Fibroblast of lung (primary cell): ENCODE measurements at places on chromosomes 7 and 10. TPM values are rescaled to one million over a fixed set of nuclear protein-coding genes. Genes with fewer than 3 reads are reported as not detected.

DNA sequence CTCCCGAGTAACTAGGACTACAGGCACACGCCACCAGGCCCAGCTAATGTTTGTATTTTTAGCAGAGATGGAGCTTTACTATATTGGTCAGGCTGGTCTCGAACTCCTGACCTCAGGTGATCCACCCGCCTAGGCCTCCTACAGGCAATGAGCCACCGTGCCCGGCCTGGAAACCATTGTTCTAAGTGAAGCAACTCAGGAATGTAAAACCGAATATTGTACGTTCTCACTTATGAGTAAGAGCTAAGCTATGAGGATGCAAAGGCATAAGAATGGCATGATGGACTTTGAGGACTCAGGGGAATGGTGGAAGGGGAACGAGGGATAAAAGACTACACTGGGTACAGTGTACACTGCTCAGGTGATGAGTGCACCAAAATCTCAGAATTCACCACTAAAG is 235.1 kb upstream of the AUTS2 start:
- no peak overlapping the region for H3K4me3 ChIP-seq
- no peaks in the 10 kb centered on the region for H3K27me3 ChIP-seq
- DNase-seq, result no peak
- no peak overlapping the region for H3K27ac ChIP-seq
- H3K4me1 ChIP-seq, result no peaks in the 10 kb centered on the region

GRCh38 chr10:110323503-110323902 is 18.8 kb upstream of the SMNDC1 start:
- peak; percentile 95 for DNase-seq
- no peaks in the 10 kb centered on the region for H3K36me3 ChIP-seq
- H3K4me3 ChIP-seq, result no peak overlapping the region

- H3K36me3 ChIP-seq, result no peaks in the 10 kb centered on the region
- no peak overlapping the region for H3K27ac ChIP-seq
- H3K27me3 ChIP-seq, result no peaks in the 10 kb centered on the region
- no peak overlapping the region for H3K4me3 ChIP-seq
- peak; percentile 66 for DNase-seq
Measured at GRCh38 chr7:28132959-28133870, 47.4 kb downstream of the JAZF1 start.

DNA sequence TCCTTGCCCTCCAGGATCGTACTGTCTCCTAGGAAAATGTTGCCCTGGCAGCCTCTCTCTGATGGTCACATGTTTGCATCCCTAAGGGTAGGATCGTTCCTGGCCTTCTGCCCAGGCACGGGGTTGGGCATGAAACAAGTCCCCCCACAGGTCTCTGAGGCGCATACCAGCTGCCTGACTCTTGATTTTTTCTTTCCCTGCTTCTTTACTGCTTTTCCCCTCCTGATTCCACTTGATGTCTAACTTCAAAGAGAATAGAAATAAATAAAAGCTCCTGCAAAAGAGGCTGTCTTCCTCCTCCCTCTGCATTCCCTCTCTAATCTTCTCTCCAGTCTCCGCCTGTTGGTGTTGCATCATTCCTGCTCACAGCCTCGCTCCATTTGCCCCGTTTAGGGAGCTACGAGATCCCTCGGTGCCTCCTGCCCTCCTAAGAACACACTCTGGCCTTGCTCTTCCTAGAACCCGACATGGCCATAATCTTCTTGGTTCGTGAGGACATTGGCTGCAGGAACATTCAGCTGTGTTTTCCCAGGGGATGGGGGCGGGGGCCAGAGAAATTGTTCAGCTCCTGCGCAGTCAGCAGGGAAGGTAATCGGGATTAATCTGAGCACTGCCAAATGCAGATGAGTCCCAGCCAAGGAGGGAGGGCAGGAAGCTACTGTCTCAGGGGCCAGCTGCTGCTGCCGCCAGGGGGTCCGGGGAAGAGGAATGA is 26.0 kb downstream of the LEP start:
- no peak overlapping the region for H3K27ac ChIP-seq
- H3K27me3 ChIP-seq, result peaks cover 16% of the 10 kb centered on the region
- peak overlapping the region; percentile 12 for H3K4me3 ChIP-seq
- peak; percentile 61 for DNase-seq

- no peak overlapping the region for H3K27ac ChIP-seq
- H3K4me1 ChIP-seq, result no peaks in the 10 kb centered on the region
- H3K4me3 ChIP-seq, result no peak overlapping the region
- H3K27me3 ChIP-seq, result no peaks in the 10 kb centered on the region
- H3K36me3 ChIP-seq, result no peaks in the 10 kb centered on the region
- DNase-seq, result no peak
Measured at GRCh38 chr10:51145375-51145774, 71.1 kb downstream of the PRKG1 start.

- no peaks in the 10 kb centered on the region for H3K4me1 ChIP-seq
- H3K27me3 ChIP-seq, result peaks cover 4% of the 10 kb centered on the region
- H3K36me3 ChIP-seq, result no peaks in the 10 kb centered on the region
- no peak overlapping the region for H3K4me3 ChIP-seq
Measured at GRCh38 chr7:74014931-74015330, 13.0 kb upstream of the ELN start.

DNA sequence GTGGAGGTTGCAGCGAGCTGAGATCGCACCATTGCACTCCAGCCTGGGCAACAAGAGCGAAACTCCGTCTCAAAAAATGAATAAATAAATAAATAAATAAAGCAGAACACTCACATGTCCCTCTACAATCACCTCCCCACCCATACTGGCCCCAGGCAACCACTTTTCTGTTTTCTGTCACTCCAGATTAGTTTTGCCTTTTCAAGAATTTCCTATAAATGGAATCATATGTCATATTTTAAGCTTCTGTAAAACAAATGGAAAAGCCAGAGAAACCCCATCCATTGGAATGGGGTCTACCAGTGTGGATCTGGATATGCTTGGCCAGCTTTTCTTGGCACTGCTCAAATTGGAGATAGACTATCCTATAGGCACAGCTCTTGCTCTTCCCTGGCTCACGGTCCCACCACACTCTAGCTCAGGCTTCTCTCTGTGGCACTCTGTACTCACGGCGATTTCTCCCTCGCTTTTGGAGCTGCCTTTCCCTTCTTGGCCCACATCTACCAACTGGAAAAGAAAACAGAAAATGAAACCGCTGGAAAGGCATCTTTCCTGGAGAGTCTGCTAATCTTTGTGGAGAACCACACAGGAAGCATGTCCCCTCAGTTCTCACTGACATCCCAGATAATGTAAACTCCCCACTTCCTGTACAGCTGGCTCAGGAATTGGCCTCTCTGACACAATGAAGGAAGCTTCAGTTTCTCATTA is 210.1 kb downstream of the JCAD start:
- H3K4me1 ChIP-seq, result peaks cover 7% of the 10 kb centered on the region
- no peaks in the 10 kb centered on the region for H3K36me3 ChIP-seq
- peak; percentile 97 for DNase-seq
- H3K27ac ChIP-seq, result peak overlapping the region; percentile 73
- no peaks in the 10 kb centered on the region for H3K27me3 ChIP-seq
- H3K4me3 ChIP-seq, result peak overlapping the region; percentile 37

- H3K27ac ChIP-seq, result no peak overlapping the region
- no peak overlapping the region for H3K4me3 ChIP-seq
- no peaks in the 10 kb centered on the region for H3K27me3 ChIP-seq
- no peaks in the 10 kb centered on the region for H3K36me3 ChIP-seq
- no peaks in the 10 kb centered on the region for H3K4me1 ChIP-seq
Measured at GRCh38 chr10:124598773-124599587, 137.4 kb downstream of the LHPP start.

GRCh38 chr10:91555455-91555854 is 77.4 kb downstream of the PPP1R3C start:
- no peak for DNase-seq
- H3K27ac ChIP-seq, result no peak overlapping the region
- H3K4me3 ChIP-seq, result no peak overlapping the region
- H3K27me3 ChIP-seq, result no peaks in the 10 kb centered on the region
- no peaks in the 10 kb centered on the region for H3K4me1 ChIP-seq

DNA sequence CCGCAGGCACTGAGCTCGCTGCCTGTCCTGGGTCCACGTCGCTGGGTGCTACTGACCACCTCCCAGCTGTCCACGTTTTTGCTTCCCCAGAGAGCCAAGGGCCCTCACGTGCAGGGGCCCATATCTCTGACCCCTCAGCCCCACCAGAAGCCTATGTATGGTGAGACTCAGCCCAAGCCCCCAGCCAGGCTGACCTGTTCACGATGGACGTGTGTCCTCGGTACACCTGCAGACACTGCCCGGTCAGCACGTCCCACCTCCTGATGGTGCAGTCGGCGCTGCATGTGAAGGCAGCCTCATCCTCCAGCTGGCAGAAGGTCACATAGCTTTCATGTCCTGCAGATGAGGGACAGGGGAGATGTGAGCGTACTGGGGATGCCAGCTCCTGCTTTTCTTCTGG is 9.9 kb downstream of the WDR86 start:
- no peak for DNase-seq
- no peaks in the 10 kb centered on the region for H3K4me1 ChIP-seq
- no peak overlapping the region for H3K27ac ChIP-seq
- no peaks in the 10 kb centered on the region for H3K36me3 ChIP-seq
- H3K27me3 ChIP-seq, result no peaks in the 10 kb centered on the region

- H3K4me1 ChIP-seq, result no peaks in the 10 kb centered on the region
- H3K36me3 ChIP-seq, result peaks cover 20% of the 10 kb centered on the region
- DNase-seq, result peak; percentile 8
- H3K27ac ChIP-seq, result no peak overlapping the region
- no peaks in the 10 kb centered on the region for H3K27me3 ChIP-seq
Measured at GRCh38 chr7:158676171-158676840, 28.3 kb downstream of the NCAPG2 start.

DNA sequence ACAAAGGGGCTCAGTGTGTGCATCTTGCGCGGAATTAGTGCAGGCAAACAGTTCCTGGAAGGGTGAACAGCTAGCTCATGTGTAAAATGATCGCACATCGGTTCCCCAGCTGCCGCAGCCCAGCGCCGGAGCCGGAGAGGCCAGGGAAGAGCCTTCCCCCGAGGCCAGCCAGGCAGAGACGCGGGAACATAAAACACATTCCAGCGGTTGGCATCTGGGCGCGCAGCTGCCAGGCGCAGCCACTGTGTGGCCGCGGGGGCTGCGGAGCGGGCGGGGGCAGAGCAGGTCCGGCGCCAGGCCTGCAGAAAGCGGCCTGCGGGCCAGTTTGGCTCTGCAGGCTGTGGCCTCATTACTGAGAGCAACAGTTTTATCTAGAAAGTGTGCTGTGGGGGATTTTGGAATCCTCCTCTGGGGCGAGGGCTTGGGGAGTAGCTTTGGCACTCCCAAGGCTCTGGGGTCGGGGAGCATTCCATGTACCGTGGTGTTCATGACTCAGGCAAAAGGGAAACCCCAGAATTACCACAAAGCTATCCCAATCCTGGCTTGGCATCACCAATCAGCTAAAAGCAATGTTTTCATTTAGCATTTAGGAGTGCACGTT is 74.3 kb downstream of the SAMD9 start:
- H3K36me3 ChIP-seq, result no peaks in the 10 kb centered on the region
- H3K4me1 ChIP-seq, result peaks cover 3% of the 10 kb centered on the region
- peak overlapping the region; percentile 27 for H3K4me3 ChIP-seq
- DNase-seq, result peak; percentile 93
- H3K27me3 ChIP-seq, result no peaks in the 10 kb centered on the region

DNA sequence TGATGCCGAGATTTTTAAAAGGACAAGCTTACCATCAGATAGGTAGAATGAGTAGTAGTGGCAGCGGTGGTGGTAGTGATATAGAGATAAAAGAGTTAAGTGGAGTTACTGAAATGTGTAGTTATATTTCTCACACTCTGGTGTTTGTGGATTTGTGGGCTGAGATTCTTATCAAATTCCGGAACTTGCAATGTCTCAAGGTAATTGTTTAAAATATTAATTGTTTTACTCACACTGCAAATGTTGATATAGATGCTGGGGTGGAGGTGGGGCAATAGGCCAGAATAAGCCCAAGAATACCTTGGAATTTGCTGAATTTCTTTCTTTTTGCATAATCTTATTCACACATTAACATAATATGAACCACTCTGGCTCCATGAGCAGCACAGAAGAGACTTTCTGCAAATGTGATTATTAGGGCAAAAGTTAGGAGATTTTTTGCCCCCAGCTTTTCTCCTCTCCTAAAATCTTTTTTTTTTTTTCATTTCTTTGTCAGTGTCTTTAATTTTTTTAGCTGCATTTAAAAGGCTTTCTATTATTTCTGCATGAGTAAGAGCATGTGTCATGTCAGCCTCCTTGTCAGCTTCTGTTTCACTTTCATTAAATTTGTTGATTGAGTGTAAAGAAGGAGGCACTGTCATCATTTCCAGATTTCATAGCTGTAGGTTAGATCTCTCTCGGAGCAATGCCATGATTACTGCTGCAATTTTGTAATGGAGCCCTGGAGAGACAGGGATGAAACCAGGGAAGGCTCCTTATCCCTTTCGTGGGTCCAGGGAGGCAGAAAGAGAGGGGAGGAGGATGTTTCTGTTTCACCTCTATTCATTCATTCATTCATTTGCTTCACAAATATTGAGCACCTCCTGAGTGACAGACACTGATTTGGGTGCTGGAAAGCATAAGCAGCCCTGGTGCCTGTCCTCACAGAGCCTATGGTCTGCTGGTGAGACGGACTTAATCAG is 13.1 kb upstream of the SGMS1 start:
- no peaks in the 10 kb centered on the region for H3K27me3 ChIP-seq
- H3K4me3 ChIP-seq, result no peak overlapping the region
- peak; percentile 51 for DNase-seq
- H3K4me1 ChIP-seq, result peaks cover 6% of the 10 kb centered on the region

DNA sequence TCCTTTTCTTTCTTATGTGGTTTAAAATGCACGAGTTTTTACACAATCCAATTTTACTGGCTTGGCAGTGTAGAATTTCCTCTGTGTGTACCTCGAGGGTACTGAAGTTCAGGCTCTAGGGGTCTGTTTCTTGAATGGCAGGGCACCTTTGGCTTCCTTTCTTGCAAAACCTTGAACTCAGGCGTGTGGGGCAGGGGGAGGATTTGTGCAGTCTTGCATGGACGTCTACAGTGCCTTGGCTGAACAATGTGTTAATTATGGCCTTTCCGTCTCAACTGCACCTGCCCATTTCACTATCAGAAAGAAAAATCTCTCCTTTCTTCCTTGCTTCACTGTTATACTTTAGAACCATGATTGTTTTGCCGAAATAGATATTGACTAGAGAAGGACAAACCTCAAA is 570.9 kb downstream of the INHBA start:
- H3K36me3 ChIP-seq, result no peaks in the 10 kb centered on the region
- no peaks in the 10 kb centered on the region for H3K27me3 ChIP-seq
- H3K4me3 ChIP-seq, result no peak overlapping the region

DNA sequence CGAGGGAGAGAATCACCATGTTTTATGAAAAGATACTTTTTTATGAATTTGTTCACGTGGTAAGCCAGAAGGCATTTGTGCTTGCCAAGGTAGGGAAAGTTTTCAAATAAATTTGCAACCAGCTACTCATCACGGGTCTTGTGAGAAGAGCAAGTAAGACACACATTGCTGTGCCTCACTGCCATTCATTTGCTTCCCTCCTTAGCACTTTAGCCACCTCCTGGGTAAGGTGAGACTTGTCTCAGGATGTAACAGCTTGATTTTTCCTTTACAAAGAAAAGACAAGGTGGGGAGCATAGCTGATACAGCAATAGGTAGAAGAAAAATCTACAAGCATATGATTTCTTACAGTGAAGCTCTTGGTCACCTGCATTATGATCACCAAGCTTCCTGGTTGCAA is 342.4 kb upstream of the GRM3 start:
- no peak for DNase-seq
- H3K4me1 ChIP-seq, result no peaks in the 10 kb centered on the region
- no peaks in the 10 kb centered on the region for H3K36me3 ChIP-seq
- H3K27me3 ChIP-seq, result no peaks in the 10 kb centered on the region

LRIT1 gene
- total RNA-seq, result not detected in 2 replicates

ASZ1 gene
- not detected in 2 replicates for total RNA-seq

MAD1L1 gene
- 29.4 and 31.8 TPM in 2 replicates for total RNA-seq

TEX36 gene
- not detected in 2 replicates for total RNA-seq

GLI3 gene
- 6.2 and 6.4 TPM in 2 replicates for total RNA-seq

ASB10 gene
- total RNA-seq, result not detected in 2 replicates

TES gene
- total RNA-seq, result 15.4 and 17.7 TPM in 2 replicates

CDHR1 gene
- not detected in 2 replicates for total RNA-seq

TSPAN12 gene
- total RNA-seq, result 1.5 and 1.7 TPM in 2 replicates

PDK4 gene
- total RNA-seq, result 2.8 and 3.1 TPM in 2 replicates

FAM3C gene
- 21.6 and 26.3 TPM in 2 replicates for total RNA-seq

PPP1R3C gene
- total RNA-seq, result 94.5 and 125 TPM in 2 replicates
